A375 (cell line): ENCODE measurements at places on chromosomes 13 and 19. TPM values are rescaled to one million over a fixed set of nuclear protein-coding genes. Genes with fewer than 3 reads are reported as not detected.

RDH8 gene
- total RNA-seq = not detected in 2 replicates

OR1M1 gene
- total RNA-seq = not detected in 2 replicates

FAM216B gene
- not detected in 2 replicates for total RNA-seq

PNMA8C gene
- 0.04 TPM in 1 of 2 replicates, not detected in the other for total RNA-seq
